ENCODE measurements at places on chromosomes 2 and 18.

DNA sequence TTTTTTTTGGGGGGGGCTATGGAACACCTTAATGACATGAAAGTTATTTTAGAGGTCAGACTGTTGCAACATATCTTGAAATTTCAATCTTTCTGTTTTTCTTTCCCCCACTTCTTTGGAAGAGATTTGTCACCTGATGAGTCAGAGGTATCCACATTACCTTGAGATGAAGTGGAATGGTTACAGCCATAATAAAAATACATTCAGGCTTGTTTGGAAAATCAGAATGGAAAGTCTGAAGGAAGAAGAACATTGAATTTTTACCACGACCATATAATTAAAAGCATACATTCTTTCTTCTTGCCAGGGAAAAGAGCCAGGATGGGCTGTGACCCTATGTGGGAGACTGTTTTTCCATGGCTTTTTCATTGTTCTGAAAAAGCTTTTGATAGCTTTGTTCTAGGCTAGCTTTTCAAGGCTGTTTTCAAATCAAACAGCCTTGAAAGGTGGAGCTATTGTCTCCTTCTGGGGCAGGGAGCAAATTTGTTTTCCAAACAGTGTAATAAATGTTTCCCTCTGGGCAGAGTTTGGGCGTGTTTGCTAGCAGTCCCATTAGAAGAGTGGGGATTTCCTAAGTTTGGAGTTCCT is 2.3 kb upstream of the GTF3C3 start:
- DNase-seq: no peak

DNA sequence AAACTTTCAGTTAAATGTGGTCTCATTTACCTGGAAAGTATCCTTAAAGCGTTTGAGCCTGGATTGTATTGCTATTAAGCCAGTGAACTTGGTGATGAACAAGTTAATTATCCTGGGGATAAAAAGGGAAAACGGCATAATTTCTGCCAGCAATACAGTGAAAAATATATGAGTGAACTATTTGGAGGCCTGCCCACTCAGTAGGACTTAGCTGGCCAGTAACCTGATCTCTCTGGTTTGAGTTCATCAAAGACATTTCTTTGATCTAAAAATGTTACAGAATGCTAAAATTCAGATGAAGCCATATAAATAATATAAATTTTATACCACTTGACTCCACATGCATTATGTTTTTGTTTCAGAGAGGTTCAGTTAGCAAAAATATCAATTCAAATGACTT is 241.1 kb upstream of the VWC2L start:
- DNase-seq: no peak

GRCh38 chr2:23503097-23503496 is 118.1 kb downstream of the KLHL29 start:
- DNase-seq: no peak

GRCh38 chr18:36593001-36593400 is 235.8 kb downstream of the TPGS2 start:
- no peak for DNase-seq

GRCh38 chr18:50356036-50356945 is 18.6 kb upstream of the SKA1 start:
- DNase-seq: no peak

DNA sequence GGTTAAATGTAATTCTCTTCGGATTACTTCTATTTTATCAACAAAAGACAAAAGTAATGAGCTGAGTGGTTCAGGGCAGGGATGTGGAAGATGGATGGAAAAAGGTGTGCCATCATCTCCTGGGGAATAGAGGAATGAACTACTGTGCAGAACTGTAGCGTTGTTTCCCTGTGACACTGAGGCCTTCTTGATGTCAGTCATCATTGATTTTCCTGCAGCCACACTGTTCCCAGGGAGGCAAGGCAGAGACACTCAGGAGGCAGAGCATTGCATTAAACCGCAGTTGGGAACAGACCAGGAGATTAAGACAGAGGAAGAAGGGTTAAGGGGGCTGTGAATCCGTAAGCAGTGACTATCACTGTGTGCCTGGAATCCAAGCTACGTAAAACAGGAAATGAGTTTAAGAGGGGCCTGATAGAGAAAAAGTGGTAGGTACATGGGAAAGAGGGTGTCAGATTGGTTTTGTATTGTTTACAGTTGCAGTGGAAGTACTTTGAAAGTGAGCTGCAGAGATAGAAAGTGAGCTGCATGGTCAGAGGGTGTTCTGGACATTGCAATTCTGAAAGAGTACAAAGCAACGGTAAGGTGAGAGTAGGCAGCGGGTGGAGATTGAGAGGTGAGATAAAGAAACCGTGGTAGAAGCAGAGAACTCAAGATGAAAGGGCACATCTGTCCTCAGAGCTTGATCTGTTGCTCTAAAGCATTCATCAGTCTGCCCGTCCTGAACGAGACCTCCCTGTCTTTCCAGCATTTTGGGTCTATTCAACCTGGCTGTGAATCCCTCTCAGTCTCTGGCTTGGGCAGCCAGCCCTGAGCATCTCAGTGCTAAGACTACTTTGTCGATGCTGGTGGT is 793.4 kb upstream of the CELF4 start:
- no peak for DNase-seq

- DNase-seq: no peak
Observed at GRCh38 chr18:43934781-43935471, 657.6 kb upstream of the SYT4 start.
